ENCODE measurements at places on chromosomes 12 and 14.

GRCh38 chr12:11863478-11863906 is 207.2 kb upstream of the BCL2L14 start:
- DNase-seq, result peak; percentile 32

- DNase-seq, result no peak
Measured at GRCh38 chr14:24246765-24247212, 4.4 kb upstream of the TINF2 start.

GRCh38 chr14:54127526-54127925 is 170.9 kb upstream of the BMP4 start:
- no peak for DNase-seq

- no peak for DNase-seq
Measured at GRCh38 chr12:5114436-5114835, 70.8 kb downstream of the KCNA5 start.

GRCh38 chr14:80637756-80638619 is 303.6 kb downstream of the CEP128 start:
- no peak for DNase-seq

DNA sequence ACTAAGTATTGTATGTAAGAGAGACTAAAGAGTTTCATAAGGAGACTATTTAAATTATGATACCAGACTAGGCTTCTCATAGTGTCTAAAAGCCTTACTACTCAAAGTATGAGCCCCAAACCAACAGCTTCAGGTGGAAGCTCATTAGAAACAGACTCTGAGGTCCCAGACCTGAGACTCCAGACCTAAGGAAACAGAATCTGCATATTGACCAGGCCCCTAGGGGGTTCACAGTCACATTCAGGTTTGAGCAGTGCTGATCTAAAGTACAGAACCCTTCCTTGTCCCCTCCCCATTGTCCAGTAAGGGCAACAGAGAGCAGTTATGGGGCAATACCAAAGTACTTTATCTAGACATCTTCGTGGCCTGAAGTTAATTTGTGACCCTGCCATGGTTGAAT is 87.7 kb downstream of the SSPN start:
- DNase-seq, result no peak

DNA sequence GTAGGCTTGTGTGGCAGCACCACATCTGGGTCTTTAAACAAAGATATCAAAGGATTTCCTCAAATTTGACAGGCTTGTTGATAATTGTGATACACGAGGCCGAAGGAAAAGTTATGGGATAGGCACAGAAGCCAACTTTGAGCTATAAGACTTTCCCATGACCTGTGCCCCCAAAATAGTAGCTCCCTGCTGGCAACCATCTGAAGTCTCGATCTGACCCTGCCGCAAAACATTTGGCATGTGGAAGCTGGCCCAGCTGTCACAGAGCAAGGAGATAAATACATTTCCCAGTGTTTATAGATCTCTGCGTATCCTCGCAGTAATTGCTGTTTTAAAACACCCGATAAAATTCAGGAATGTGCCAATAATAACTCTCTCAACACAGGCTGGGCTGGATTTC is 26.4 kb upstream of the RGS6 start:
- no peak for DNase-seq

DNA sequence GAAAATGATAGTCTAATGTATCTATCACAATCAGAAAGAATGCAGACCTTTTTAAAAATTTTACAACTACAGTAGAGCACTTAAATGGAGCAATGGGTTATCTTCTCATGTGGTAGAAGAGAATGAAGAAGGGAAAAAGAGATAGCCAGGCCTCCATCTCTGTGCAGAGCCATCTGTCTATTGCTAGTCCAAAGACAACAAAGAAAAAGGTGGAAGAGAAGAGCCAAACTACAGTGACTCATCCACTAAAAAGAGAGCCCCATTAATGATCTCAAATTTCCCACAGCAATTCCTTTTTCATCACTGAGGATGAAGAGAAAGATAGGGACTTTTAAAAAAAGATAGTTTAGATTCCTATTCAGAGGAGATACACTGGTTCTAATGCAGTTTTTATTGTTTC is 232.9 kb downstream of the ATXN7L3B start:
- DNase-seq, result no peak

GRCh38 chr12:26523708-26524150 is 309.3 kb downstream of the ITPR2 start:
- peak; percentile 41 for DNase-seq

GRCh38 chr12:119614705-119615104 is 21.1 kb downstream of the TMEM233 start:
- no peak for DNase-seq

- no peak for DNase-seq
Measured at GRCh38 chr12:120984351-120984898, 6.1 kb downstream of the HNF1A start.

DNA sequence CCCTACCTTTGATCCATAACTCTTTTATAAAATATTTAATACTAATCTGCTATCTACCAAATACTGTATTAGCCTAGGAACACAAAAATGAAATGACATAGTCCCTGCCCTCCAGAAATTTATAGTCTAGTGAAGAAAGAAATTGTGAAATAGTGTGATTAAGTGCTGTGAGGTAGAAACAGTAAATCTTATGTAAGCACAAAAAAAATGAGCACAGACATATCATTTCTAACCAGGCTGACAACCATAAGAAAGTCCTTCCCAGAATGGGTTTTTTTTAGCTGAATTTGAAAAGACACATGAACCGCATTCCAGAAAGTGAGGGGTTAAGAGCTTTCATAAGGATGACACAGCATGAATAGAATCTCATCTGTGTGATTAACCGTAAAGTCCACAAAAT is 145.9 kb downstream of the SOX5 start:
- DNase-seq, result no peak

GRCh38 chr14:64692986-64693809 is 11.0 kb upstream of the PLEKHG3 start:
- DNase-seq, result no peak

DNA sequence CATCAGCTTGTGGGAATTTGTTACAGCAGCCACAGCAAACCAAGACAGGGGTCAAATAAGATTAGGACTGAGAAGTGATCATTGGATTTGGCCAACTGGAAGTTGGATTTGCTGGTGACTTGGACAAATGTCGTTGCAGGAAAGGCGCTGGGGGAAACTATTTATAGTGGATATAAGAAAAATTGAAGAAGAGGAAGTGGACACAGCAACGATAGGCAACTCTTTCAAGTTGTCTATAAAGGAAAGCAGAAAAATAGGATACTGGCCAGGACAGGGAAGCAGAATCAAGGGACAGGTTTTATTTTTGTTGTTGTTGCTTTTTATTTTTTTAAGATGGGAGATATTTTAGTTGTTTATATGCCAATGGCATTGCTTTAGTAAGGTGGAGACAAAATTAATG is 56.2 kb upstream of the RTRAF start:
- DNase-seq, result no peak

GRCh38 chr12:2364631-2365051 is 311.9 kb downstream of the CACNA1C start:
- no peak for DNase-seq

DNA sequence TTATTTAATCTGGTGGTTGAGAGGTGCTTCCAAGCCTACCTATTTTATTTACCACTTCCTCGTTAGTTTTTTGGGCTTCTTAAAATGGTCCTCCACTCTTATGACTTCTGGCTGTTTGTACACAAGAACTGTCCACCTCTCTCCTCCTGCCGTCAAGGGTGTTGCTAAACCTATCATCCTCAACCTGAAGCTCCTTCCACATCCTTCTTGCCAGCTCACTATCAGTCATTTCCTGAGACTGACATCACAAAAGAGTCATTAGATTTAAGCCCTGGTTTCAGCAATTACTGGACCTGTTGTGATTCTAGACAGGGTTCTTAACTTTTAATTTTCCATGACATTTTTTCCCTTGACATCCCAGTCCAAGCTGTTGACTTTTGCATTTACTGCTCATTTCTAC is 91.9 kb downstream of the BICD1 start:
- DNase-seq, result no peak

- DNase-seq, result no peak
Measured at GRCh38 chr12:92977326-92977725, 48.2 kb upstream of the EEA1 start.

GRCh38 chr12:5184186-5184585 is 140.5 kb downstream of the KCNA5 start:
- DNase-seq, result no peak

DNA sequence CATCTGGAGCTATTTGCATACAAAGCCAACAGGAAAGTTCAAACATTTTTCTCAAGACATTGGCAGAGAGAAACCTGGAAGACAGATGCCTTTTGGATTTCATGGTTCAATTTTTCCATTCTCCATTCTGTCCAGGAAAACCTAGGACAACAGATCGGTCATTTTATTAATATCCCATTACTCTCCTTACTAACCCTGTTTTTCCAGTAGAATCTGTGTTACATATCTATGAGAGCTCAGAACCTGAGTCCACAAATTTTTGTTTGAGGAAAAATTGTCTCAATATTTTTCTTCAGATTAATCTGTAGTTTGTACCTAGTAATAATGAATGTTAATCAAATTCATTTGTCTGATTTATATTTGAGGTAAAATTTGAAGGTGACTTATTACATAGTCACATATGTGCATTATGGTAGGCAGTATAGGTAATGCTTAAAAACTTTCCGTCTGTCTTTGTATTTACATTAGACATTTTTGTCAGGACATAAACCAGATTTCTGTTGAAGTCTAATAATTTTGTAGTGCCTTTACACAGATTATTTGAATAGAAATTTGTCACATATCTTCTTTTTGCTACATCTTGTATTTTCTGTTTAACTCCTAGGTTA is 75.3 kb downstream of the CCDC91 start:
- peak; percentile 22 for DNase-seq

DNA sequence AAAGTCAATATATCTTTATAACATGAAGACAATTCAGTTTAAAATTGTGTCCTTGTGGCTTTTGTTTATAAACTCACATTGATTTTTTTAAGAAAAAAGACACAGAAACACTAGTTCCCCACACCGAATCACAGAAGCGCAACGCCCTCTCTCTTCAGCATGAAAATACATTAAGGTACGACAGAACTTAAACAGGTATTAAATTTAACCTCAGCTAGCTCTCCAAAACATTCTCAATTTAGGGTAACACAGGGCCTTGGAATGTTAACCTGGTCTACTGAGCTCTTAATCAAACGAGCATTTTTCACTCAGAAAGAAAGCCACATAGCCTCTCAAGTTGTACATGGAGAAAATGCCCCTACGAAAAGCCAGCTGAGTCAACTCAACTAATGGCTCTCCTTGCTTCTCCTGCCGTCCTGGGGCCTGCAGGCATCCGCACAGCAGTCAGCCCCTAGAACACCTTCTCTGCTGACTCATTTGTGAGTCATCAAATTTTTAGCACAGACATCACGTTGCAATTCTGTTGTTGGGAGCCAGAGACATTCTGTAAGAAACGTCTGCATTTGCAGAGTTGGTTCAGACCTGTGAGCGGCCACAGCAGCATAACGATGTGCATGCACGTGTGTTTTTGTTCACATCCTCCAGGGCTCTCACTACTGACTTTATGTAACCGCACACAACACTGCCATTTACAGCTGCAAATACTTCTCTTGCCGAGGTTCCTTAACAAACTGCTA is 141.6 kb downstream of the ITPR2 start:
- DNase-seq, result no peak

- no peak for DNase-seq
Measured at GRCh38 chr14:79840103-79840502, 371.2 kb downstream of the DIO2 start.

DNA sequence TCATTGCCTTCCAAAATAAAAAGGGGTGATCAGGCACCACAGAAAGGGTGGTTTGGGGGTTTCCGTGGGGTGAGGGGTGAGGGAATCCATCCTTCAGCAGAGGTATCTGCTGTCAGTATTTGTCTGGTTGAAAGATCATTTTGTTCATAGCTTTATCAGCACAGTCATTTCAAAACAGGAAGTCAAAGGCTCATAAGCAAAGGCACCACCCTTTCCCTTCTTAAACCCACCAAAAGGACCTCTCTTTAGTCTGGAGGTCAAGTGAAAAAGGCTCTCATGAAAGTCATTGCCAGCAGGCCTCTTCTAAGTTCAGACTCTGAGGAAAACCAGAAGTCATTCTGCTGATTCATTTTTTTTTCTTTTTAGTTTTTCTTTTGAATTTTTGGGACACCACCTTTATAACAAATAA is 6.2 kb downstream of the CHST11 start:
- no peak for DNase-seq

DNA sequence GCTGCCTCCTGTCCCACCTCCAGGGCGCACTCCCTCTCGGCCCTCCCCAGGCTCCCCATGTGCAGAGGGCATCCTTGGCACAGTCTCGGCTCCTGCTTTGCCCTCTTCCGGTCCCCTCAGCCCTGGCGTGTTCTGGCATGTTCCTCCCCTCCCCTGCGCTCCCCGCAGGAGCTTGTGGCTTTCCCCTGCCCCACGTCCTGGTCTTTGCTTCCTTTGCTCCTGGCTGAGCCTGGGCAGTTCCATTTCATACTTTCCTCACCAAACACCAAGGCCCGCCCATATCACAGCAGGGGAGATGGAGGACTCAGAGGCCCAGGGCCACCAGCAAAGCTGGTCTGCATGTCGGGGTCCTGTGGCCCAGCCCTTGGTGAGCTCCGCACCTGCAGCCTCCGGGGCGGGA is 56.0 kb downstream of the FBRSL1 start:
- DNase-seq, result no peak

DNA sequence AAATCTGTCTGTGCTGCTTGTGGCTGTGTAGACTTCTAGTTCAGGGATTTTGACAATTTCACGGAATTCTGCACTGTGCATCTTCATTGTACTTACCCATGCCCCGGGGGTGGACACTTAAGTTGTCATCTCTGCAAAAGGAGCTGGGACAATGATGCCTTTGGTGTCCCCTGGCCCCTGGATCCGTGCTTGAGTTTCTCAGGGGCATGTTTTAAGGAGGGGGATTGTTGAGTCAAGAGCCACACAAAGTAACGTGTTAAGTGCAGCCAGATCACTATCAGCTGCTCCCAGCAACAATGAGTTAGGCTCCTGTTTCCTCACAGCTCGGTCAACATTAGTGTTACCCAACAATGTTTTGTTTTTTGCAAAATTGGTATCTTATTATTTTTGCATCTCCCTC is 305.0 kb upstream of the DIO3 start:
- no peak for DNase-seq

DNA sequence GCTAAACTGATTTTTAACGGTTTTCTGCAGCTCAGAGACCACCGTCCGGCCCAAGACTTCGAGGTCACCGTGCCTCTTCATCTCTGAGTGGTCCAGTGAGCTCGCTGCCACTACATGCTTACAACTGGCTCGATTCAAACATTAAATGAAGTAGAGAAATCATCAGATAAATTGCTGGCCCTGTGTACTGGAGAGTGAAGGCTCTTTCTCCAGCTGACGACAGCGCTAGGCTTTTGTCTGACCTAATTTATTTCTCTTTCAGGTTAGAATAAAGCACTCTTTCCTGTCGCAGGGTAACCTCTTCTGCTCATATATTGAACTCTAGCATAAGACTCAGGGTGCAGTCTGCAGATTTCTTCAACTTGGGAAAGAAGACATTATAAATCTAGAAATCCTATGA is 6.4 kb downstream of the BCL11B start:
- no peak for DNase-seq

DNA sequence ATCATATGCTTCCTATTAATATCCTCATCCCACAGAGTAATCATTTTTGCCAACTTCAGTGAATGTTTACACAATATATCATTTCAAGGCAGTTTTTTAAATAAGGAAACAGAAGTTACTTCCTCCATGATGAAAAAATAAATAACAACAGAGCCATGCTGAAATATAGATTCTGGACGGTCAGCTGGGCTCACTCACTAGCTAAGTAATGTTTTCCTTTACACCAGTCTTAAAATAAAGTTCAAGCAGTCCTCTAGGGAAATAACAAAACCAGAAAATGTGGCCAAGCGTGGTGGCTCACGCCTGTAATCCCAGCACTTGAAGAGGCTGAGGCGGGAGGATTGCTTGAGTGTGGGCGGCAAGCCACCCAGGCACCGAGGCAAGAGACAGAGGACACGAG is 28.7 kb downstream of the AICDA start:
- DNase-seq, result no peak

GRCh38 chr12:72790273-72790672 is 518.1 kb downstream of the TRHDE start:
- no peak for DNase-seq
